NCI-H187 treated with DMSO at 0.1 percent for 48 hours (cell line): ENCODE measurements at places on chromosomes 5 and 9.

- DNase-seq, result no peak
These were observed 3.8 kb upstream of the NPDC1 start for GRCh38 chr9:137049544-137050449.

DNA sequence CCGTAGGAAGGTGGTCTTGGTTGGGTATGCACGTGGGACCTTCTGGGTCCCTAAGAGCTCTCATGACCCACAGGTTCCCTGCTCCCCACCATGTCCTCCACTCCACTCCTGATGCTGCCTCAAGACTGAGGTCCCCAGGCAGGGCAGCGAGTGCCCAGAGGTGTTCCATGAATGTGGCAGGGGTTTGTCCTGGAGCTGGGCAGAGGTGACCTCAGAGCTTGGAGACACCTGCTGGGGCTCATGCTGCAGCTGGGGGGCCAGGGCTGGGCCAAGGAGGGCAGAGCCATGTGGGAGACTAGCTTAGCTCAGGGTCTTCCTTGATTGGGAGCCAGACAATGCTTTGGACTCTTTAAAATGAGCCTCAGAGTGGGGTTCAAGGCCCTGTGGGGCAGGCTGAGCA is 74.0 kb upstream of the PITX1 start:
- DNase-seq, result no peak

GRCh38 chr9:131271506-131271931 is 4.8 kb downstream of the FAM78A start:
- DNase-seq, result no peak

DNA sequence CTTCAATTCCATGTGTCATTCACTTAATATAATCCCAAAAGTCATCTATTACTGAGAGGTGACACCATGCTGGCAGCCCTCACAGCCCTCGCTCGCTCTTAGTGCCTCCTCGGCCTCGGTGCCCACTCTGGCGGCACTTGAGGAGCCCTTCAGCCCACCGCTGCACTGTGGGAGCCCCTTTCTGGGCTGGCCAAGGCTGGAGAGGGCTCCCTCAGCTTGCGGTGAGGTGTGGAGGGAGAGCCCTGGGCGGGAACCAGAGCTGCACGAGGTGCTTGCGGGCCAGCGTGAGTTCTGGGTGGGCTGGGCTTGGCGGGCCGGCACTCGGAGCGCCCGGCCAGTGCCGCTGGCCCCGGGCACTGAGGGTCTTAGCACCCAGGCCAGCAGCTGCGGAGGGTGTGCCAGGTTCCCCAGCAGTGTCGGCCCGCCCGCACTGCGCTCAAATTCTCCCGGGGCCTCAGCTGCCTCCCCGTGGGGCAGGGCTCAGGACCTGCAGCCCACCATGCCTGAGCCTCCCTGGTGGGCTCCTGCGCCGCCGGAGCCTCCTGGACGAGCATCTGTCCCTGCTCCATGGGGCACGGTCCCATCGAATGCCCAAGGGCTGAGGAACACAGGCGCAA is 374.1 kb downstream of the ELAVL2 start:
- no peak for DNase-seq

DNA sequence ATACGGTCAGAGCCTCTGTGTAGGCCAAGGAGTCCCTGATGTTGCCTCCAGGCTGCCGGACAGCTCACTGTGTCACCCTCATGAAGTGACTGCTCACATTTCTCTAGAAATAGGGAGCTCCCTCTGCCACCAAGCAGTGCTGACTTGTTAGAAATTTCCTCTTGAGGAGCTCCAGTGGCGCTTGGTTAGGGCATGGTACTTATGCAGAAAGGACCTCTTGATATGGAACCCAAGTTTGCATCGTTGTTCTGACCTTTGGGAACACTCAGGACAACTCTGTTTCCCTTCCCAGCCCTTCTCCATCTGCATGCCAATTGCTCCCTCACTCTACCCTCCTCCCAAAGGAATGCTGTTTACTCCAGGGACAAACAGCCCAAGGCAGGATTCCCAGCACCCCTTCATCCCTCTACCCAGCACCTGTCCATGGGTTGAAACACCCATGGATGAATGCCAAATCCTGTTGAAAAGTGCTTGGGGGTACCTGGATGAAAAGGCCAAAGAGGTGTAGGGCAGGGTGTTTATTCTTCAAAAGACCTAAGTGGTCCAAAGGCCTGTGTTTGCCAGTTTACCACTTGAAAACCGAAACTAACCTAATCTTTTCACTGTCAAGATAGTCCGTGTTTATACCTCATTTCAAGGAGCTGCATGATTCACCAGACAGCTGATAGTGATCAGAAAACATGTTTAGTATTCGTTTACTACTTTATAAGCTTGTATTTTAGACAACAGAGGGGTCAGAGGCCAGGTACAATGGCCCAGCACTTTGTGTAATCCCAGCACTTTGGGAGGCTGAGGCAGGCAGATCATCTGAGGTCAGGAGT is 51.1 kb downstream of the KLF4 start:
- no peak for DNase-seq

- DNase-seq, result no peak
These were observed 74.1 kb downstream of the GALNT10 start for GRCh38 chr5:154264549-154265196.

- DNase-seq, result no peak
These were observed 46.6 kb upstream of the C5orf58 start for GRCh38 chr5:170186156-170186555.

DNA sequence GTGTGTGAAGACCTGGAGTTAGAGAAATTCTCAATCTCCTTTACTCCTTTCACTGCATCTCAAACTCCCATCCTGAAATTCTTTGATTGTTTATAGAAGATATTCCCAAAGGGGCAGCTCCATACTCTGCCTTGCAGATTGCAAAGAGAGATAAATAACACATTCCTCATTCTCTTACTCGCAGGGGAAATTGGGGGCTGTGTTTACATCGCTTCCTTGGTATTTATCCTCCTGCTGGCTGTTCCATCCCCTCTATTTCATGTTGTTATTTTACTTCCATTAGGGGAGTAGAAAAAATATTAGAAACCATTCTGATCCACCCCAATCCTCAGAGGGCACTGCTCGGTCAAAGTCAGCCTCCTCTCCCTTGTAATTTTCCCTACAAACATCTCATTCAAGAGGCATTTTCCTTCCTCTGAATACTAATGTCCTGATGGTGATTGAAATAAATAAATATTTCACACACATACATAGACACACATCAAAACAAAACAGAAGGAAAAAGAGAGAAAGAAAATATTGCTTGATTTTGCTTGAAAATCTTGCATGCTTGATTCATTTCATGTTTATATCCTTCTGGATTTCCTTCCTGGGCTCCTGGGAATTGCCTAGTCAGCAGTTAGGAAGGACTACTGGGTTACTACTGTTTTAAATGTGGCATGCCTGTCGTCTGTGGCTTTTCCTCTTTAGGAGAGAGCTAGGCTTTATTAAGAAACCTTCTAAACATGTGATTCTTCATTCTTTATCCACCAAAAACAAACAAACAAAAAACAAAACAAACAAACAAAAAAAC is 420.1 kb upstream of the PAPPA start:
- DNase-seq, result no peak

GRCh38 chr5:32057187-32058096 is 116.7 kb downstream of the GOLPH3 start:
- no peak for DNase-seq
